ENCODE measurements at places on chromosomes 2 and 18. TPM values are rescaled to one million over a fixed set of nuclear protein-coding genes. Genes with fewer than 3 reads are reported as not detected.

Gene MGAT4A
- 154 TPM for total RNA-seq

Gene HTRA2
- total RNA-seq = 23.0 TPM

GRCh38 chr2:32377928-32378327 is 21.1 kb downstream of the BIRC6 start:
- DNase-seq = no peak

DNA sequence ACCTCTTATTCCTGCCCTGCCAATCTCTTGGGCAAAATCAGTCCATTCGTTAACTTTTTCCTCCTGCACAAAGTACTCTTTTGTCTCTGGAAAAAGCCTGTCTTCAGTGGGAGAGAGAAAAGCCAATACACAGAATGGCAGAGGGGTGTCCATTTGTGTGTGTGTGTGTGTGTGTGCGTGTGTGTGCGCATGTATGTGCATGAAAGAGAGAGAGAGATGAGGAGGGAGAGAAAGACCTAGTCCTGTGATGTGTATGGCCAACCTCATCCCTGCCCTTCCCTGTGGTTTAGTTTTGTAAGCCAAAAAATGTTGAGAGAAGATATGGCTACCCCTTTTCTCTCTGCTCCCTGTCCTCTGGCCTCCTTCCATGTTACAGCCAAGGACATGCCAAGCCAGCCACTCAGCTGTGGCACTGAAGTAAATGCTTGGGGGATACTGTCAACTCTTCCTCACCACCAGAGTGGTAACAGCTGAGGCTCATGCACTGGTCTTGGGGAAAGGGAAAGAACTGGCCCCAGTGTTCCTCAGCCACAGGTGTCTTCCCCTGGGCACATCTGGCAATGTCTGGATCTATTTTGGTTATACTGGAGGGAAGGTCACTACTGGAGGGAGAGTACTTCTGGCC is 10.6 kb downstream of the SLC4A5 start:
- no peak for DNase-seq

- DNase-seq = no peak
Measured at GRCh38 chr2:128282976-128283810, 35.5 kb downstream of the HS6ST1 start.

GRCh38 chr2:207231106-207231865 is 65.5 kb upstream of the KLF7 start:
- DNase-seq = no peak
